GM06990 (cell line): ENCODE measurements at places on chromosomes 11 and 22.

- peak; percentile 6 for DNase-seq
Measured at GRCh38 chr11:56841210-56841810, 92.8 kb upstream of the OR9G4 start.

- no peak for DNase-seq
Measured at GRCh38 chr22:46416891-46417580, 81.5 kb downstream of the TRMU start.

DNA sequence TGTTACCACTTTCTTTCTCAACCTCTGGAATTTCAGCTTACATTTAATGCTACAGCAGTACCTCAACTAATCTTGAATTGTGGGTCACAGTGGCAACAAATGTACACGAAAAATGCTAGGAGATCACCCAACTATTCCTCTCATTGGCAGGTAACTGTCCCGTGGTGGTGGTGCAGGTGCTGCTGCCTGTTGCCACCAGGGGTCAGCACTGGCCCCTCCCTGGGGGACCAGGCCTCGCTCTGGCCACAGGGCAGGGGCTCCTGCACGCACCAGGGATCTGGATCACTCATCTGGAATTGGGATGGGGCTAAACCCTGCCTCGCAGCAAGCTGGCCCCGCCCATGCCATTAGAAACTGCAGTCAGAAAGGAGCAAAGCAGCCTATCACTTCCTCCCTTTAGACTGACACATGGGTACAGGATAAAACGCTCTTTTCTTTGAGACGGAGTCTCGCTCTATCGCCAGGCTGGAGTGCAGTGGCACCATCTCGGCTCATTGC is 6.9 kb upstream of the POLDIP3 start:
- peak; percentile 60 for DNase-seq

DNA sequence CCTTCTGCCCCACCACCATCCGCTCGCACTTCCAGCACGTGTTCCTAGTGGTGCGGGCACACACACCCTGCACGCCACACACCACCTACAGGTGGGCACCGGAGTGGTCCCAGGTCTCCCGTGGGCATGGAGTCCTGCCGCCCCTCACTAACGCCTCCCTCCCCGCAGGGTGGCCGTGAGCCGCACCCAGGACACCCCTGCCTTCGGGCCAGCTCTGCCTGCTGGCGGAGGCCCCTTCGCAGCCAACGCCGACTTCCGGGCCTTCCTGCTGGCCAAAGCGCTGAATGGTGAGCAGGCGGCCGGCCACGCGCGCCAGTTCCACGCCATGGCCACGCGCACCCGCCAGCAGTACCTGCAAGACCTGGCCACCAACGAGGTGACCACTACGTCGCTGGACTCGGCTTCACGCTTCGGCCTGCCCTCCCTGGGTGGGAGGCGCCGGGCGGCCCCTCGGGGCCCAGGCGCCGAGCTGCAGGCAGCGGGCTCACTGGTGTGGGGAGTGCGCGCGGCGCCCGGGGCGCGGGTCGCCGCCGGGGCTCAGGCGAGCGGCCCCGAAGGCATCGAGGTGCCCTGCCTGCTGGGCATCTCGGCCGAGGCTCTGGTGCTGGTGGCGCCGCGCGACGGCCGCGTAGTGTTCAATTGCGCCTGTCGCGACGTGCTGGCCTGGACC is 8.5 kb downstream of the SIPA1 start:
- peak; percentile 13 for DNase-seq

GRCh38 chr11:31887180-31887579 is 76.1 kb upstream of the PAX6 start:
- no peak for DNase-seq

DNA sequence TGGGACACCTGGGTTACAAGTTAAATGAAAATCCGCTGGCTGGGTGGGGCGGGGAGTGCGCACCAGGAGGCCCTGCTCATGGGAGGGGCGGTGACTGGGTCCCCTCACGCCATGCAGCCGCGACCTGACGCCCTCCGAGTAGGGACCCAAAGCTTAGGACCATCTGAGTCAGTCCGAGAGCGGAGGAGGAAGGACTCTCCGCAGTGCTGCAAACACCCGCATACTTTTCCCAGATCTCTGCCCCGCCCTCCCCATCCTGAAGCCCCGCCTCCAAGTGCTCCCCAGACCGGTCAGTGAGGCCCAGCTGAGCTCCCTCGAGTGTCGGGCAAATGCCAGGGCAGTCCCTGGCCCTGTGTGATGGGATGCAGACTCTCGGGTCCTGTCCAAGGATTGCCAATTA is 6.6 kb upstream of the FLI1 start:
- no peak for DNase-seq

GRCh38 chr11:76159983-76160661 is 46.2 kb downstream of the WNT11 start:
- DNase-seq = no peak

GRCh38 chr11:36389811-36390210 is 93.7 kb downstream of the PRR5L start:
- DNase-seq = no peak

DNA sequence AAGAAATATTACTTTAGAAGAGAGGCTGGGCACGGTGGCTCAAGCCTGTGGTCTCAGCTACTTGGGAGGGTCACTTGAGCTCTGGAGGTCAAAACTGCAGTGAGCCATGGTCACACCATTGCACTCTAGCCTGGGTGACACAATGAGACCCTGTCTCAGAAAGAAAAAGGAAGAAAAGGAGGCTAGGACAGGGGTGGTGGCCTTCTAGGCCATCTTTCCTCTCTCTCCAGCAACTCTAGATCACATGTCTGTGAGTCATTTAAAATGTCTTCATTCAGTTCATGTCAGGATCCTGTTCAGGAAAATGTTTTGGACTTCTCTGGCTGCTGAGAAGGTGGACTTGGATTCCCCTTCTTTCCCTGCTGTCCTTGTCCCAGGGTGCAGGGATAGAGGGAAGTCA is 53.3 kb downstream of the PPFIA1 start:
- DNase-seq = no peak

- no peak for DNase-seq
Measured at GRCh38 chr11:19838994-19839768, 126.5 kb downstream of the NAV2 start.

DNA sequence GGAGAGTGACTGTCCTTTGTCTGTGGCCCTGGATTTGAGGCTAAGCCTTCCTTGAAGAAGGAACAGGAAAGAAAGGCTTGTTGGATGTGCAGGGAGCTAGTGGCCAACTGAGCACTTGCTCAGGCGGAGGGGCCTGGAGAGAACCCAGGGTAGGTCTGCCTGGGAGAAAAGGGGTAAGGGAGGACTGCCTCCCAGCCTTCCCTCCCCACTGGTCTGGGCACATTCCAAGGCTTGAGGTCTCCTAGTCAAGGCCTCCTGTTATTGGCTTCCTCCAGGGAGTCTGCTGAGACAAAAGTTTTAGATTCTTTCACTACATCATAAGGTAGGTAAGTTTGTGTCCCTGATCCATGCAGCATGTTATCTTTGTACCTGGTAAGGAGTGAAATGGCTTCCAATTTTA is 15.2 kb downstream of the KCNQ1OT1 start:
- DNase-seq = no peak

DNA sequence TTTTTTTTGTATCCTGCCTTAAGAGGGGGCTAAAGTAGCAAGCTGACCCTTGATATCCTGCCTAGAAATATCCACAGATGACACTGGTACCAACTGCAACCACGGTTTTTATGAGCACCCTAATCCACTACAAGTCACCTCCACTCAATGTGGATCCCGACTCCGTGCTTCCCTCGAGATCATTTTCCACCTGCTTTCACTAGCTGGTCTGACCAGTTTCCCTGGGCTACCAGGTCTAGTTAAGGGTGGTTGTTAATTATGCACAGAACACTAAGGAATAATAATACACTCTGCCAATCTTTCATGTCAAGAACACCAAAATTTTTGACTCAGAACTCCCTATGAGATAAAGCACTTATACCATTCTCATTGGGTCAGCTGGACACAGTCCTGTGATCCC is 82.3 kb downstream of the ABTB2 start:
- no peak for DNase-seq

GRCh38 chr11:13668957-13669521 is 571 bp downstream of the FAR1 start:
- DNase-seq = peak; percentile 65

DNA sequence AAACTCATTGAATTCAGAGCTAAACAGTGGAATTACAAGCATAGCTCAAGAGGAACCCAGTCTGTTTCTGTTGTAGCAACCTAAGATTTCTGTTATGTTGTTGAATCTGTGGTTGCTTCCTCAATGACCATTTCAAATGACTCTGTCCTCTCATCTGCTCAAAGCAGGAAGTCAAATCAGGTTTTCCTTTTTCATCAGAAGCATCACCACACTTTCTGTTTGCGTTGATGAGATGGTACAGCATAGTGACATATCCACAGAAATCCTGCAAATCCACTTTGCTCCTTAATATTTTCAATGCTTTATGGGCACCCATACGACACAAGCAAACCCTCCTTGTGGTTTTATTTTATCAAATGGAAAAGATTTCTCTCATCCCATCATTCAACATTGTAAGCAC is 12.6 kb upstream of the UCP2 start:
- DNase-seq = peak; percentile 58

GRCh38 chr11:14144934-14145333 is 182.4 kb downstream of the SPON1 start:
- no peak for DNase-seq

GRCh38 chr11:17760102-17761029 is 25.8 kb downstream of the KCNC1 start:
- no peak for DNase-seq

- no peak for DNase-seq
Measured at GRCh38 chr11:73950869-73951710, at the start of gene DNAJB13. DNAJB13 (plus strand) TSS chr11:73951026; CDS start chr11:73951070, 44 bp downstream.

DNA sequence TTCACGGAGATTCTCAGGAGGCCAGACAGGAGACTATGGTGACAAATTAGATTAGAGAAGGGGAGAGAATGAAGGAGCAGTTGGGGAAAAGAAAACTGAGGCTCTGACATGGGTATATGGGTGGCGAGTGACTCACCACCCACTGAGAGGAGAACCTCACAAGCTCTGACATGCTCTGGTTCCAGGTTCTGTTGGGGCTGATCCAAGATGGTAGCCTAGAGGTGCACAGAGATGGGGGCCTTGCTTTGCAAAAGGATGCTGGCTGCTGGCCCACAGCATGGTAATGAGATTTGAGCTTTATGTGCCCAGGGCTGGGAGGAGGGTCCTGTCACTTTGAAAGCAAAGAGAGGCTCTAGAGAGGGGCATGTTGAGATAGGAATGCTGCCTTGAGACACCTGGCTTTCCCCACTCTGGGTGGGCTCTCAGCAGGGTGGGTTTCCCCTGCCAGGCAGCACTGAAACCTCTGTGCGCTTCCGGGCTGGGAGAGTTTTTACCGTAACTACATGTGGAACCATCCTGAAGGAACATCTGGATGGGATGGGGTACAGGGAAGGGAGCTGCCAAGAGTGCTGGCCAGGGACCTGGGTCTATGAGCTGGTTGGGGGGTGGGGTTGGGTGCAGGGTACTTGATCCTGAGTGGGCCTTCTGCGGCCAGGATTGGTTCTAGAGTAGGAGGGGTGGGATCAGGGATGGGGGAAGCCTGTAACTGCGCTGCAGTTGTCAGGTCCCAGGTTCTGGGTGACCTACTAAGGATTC is 1.2 kb upstream of the GRK2 start:
- DNase-seq = no peak

GRCh38 chr22:49599039-49599438 is 228.6 kb downstream of the BRD1 start:
- DNase-seq = no peak

GRCh38 chr11:62928011-62928410 is 6.8 kb upstream of the CHRM1 start:
- DNase-seq = no peak

DNA sequence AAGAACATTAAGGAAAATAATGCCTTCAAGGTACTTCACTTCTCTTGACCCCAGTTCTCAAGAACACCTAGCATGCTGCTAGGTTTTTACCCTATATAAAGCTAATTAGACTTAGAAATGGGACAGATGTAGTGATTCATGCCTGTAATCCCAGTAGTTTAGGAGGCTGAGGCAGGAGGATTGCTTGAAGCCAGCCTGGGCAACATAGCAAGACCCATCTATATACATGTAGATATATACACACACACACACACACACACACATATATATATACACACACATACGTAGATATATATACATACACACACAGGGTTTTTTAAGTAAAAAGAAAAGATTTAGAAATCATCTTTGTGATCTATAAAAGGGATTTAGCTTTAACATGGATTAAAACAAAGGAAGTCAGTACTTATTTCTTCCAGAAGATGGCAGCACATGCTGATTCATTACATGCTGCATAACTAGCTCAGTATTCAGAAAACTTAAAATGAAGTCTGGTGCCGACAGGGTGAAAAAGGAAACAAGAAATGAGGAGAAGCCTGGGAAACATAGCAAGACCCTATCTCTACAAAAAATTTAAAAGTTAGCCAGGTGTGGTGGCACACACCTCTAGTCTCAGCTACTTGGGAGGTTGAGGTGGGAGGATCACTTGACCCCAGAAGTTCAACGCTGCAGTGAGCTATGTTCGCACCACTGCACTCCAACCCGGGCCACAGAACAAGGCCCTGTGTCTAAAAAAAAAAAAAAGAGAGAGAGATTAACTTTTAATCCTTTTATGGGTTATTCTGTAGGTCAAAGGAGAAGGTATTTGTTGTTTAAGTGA is 28.5 kb upstream of the RBX1 start:
- DNase-seq = no peak

DNA sequence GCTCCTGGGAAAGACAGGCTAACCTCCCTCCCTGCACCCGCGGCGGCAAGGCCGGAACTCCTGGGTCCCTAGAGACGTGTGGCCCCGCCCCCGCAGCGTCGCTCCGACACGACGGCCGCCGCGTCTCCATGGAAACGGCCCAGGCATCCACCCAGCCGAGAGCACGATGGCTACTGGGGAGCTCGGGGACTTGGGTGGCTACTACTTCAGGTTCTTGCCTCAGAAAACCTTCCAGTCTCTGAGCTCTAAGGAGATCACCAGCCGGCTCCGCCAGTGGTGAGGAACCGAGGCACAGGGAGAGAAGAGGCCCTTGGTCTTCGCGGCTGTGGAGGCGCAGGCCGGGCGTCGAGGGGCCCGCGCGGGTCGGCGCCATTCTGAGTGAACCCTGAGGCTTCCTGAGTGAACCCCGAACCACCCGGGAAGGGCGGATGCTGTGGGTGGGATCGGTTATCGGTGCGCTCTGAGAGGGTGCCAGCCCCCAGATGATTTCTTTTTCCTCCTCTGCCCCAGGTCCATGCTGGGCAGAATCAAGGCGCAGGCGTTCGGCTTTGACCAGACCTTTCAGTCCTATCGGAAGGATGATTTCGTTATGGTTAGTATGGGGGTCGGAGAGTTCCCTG is at the start of gene CFAP300:
CFAP300 (plus strand) TSS at position 133 of the 620 bp plus-strand sequence; CDS start at position 167, 34 bp downstream.
- peak; percentile 45 for DNase-seq

DNA sequence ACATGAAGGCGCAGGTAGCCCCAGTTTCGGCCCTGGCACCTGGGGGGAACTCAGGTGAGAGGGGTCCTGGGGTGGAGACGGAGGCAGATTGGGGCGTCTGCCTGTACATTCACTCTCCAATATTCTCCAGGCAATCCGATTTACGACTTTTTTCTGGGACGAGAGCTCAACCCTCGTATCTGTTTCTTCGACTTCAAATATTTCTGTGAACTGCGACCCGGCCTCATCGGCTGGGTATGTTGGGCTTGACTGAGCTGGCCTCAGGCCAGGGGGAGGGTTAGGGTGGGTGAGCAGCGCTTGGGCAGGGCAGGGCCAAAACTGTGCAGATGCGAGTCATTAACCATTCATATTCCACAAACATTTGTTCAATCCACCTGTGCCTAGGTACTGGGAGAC is 1.7 kb downstream of the TM7SF2 start:
- DNase-seq = no peak
